ENCODE measurements at places on chromosomes 3 and 15. TPM values are rescaled to one million over a fixed set of nuclear protein-coding genes. Genes with fewer than 3 reads are reported as not detected.

The GMNC gene
- total RNA-seq = not detected

The NMNAT3 gene
- total RNA-seq = 1.2 TPM

The GASK1A gene
- not detected for total RNA-seq

The CCDC51 gene
- 28.0 TPM for total RNA-seq

The PLA2G4F gene
- total RNA-seq = not detected

The EXD1 gene
- not detected for total RNA-seq

The TEX55 gene
- not detected for total RNA-seq

The RAB11A gene
- 265 TPM for total RNA-seq

The ATP13A5 gene
- not detected for total RNA-seq

The AMOTL2 gene
- total RNA-seq = 45.0 TPM

The ZCWPW2 gene
- total RNA-seq = not detected

The ZNF620 gene
- total RNA-seq = 1.9 TPM

The C3orf20 gene
- total RNA-seq = not detected

The GABRR3 gene
- total RNA-seq = not detected

The TMEM40 gene
- 0.42 TPM for total RNA-seq

The WDR72 gene
- total RNA-seq = 7.6 TPM

The TERC gene
- total RNA-seq = 0.93 TPM

The PLSCR5 gene
- not detected for total RNA-seq

The SV2B gene
- 0.03 TPM for total RNA-seq

The LINGO1 gene
- total RNA-seq = 8.4 TPM

The KIF7 gene
- total RNA-seq = 4.9 TPM

The DUOXA2 gene
- total RNA-seq = not detected

The INSYN1 gene
- 2.0 TPM for total RNA-seq

The LRRIQ4 gene
- not detected for total RNA-seq

The PLA1A gene
- total RNA-seq = 0.45 TPM

The SNUPN gene
- total RNA-seq = 31.8 TPM

The TMEM108 gene
- not detected for total RNA-seq

The TGM4 gene
- total RNA-seq = 0.05 TPM

The DAZL gene
- not detected for total RNA-seq

The ZDHHC23 gene
- 4.3 TPM for total RNA-seq

The TXNRD3 gene
- total RNA-seq = 7.9 TPM

The ZNF445 gene
- total RNA-seq = 2.7 TPM

The LMAN1L gene
- not detected for total RNA-seq

The SLC22A13 gene
- total RNA-seq = not detected

The MCF2L2 gene
- total RNA-seq = 0.15 TPM

The SEMA6D gene
- not detected for total RNA-seq

The BTLA gene
- not detected for total RNA-seq

The TGM5 gene
- not detected for total RNA-seq

The TRPM1 gene
- total RNA-seq = not detected

Data from A549 treated with DMSO at 1 μM for 4 hours (cell line).